ELR (cell line): ENCODE measurements at places on chromosomes 6 and 20.

- no peak for DNase-seq
Observed at GRCh38 chr6:11734861-11735613, 43.6 kb downstream of the ADTRP start.

DNA sequence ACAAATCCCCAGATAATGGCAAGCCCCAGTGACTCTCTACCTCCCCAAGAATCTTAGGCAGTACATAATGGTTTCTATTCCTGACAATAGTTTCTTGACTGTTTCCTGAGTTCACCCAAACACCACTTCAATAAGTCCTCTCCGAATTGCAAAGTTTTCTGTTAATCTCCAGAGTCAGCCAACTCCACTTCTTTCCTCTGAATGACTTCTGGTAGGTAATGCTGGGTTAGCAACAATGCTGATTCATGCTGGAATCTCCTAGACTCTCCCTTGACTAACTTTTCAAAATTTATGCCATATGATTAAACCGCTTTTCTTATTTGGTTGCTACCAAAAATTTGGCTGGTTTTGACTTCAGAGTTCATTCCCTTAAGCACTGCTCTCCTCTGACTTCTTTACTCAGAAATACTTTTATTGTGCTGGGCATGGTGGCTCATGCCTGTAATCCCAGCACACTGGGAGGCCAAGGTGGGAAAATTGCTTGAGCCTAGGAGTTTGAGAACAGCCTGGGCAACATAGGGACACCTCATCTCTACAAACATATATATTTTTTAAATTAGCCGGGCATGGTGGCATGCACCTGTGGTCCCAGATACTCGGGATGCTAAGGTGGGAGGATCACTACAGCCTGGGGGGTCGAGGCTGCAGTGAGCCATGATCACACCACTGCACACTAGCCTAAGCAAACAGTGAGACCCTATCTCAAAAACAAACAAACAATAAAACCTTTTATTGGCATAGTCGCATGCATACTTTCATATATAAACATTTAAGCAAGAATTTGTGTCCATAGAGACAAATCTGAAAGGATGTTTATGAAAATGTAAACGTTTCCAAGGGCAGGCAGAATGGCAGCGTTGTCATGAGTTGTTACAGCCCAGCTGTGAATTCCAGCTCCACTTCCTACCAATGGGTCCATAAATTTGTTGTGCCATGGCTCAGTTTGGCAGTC, 249.3 kb upstream of the PLN start:
- DNase-seq: no peak

DNA sequence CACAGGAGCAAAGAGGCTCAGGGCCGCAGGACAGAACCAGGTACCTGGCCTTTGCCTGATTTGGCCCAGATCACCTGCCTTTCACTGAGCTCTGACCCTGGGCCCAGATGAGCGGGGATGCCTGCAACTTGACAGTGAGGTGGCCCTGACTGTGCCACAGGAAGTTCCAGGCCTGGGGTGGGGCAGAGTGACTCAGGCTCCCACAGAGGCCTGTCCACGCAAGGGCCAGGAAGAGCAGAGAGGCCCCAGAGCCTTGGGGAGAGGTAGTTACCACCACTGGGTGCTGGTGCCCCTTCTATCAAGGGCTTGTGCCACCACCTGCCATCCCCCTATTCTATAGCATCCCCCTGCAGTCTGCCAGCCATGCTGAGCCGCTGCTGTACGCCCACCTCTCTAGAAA, 4.1 kb upstream of the NOL4L start:
- DNase-seq: peak; percentile 88

DNA sequence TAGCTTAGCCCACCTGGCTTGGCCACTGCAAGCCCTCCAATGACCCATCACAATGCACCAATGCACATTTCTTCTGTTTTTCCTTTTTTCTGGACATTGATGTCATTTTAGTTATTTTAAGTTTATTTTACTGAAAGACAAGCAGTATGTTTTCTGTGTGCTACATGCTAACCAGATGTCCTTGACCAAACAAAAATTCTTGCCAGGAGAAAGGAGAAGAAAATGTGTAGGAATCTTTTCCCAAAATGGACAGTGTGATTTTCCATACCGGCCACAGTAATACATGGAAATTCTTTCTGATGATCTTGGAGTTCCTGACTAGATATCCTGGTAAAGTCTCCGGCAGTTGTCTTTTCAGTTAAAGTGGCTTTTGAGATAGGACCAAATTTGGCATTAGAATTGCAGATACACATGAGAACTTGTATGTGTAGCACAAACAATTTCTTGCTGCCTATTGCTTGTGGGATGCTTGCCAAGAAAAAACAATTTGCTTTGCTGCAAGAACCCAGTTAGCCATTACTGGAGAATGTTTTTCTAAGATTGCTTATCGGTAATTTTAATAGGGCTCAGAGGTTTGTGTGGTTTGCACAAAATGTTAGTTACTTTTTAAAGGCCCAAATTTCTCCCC, 696.5 kb upstream of the CITED2 start:
- peak; percentile 72 for DNase-seq

DNA sequence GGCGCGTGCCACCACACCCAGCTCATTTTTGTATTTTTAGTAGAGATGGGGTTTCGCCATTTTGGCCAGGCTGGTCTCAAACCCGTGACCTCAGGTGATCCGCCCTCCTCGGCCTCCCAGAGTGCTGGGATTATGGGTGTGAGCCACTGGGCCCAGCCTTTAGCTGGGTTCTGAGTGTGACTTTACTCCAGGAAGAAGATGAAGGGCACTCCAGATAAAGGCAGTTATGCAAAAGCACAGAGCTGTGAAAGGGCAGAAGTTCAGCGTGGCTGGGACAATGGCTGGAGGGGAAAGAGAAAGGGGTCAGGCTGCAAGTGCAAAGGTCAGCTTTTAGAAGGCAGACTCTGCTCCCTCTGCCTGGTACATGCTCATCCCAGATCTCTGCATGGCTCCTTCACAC, 39.7 kb downstream of the MAP3K5 start:
- no peak for DNase-seq

- no peak for DNase-seq
Observed at GRCh38 chr6:166237617-166238016, 70.0 kb upstream of the TBXT start.

DNA sequence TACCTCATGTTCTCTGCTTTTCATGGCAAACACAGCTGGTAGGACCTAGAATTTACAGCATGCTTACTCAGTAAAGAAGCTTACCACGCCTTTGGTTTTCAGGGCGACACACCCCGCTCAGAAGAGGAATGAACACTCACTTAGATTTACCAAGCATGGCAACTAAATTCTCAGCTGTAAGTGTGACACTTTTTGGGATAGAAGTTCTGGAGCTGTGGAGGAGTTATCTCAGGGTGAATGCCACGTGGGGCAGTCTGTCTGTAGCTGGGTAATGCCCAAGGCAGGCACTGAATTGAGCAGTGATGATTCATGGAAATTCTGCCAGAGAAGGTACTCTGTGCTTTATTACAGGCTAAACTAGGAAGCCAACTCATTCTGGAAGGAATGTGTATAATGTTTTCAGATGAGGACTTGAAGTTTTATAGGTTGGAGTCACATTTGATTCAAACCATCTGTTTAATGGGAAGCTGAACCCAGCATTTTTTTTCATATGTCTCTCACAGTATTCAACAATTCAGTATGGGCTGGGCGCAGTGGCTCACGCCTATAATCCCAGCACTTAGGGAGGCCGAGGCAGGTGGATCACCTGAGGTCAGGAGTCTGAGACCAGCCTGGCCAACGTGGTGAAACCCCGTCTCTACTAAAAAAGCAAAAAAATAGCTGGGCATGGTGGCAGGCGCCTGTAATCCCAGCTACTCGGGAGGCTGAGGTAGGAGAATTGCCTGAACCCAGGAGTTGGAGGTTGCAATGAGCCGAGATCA, 3.5 kb upstream of the PRIM2 start:
- peak; percentile 99 for DNase-seq

- DNase-seq: peak; percentile 22
Observed at GRCh38 chr6:105191351-105191750, 11.5 kb upstream of the POPDC3 start.

GRCh38 chr20:20440481-20440880, 72.6 kb downstream of the INSM1 start:
- DNase-seq: no peak

- no peak for DNase-seq
Observed at GRCh38 chr20:33159713-33160112, 8.2 kb upstream of the BPIFA2 start.

DNA sequence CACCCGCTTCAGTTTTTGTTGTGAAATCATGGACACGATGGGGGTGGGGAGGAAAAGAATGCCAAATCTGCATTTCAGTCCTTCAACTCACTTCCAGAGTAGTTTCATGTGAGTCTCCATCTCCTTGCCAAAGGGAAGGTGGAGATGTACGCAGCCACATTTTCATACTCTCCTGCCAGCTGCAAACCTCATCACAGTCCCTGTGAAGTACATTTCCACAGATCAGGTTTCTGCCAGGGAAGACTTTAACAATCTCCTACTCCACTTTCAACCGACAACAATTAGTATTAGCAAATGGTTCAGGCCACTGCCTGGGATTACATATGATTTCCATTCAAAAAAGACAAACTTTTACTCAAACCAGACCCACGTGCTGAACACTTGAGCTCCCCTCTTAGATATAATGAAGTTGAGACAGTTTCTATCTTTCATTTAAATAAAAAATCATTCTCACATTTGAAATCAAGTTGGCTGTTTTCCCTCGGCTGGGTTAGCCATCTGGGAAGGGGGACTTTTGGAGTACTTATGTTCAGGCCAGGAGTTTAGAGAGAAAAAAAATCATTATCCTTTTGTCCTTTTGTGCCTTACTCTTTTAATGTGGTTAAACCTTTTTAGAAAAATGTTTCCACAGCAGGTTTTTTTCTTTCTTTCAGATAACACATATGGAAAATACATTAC, 51.0 kb upstream of the CEP162 start:
- DNase-seq: no peak

- DNase-seq: peak; percentile 69
Observed at GRCh38 chr20:48631114-48632016, 196.4 kb downstream of the PREX1 start.

DNA sequence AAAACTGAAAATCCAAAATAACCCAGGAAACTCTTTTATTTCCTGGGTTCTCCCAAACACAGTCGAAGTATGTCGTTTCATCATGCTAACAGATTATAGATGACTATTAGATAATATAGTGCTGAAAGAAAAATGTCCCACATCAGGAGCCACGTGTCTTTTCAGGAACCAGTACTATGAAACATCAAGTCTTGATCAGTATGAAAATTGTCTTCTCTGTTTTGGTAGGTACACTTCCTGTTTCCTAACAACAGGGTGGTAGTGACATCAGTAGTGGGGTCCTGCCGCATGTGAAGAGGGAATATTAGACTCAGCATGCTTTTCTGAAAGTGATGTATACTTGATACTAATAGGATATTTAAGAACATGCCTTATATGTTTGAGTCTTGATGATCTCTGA, 136.7 kb downstream of the HIVEP1 start:
- DNase-seq: peak; percentile 49

- DNase-seq: peak; percentile 90
Observed at GRCh38 chr20:44388466-44389023, 33.0 kb downstream of the HNF4A start.

- DNase-seq: no peak
Observed at GRCh38 chr6:15386756-15387112, 140.9 kb downstream of the JARID2 start.

DNA sequence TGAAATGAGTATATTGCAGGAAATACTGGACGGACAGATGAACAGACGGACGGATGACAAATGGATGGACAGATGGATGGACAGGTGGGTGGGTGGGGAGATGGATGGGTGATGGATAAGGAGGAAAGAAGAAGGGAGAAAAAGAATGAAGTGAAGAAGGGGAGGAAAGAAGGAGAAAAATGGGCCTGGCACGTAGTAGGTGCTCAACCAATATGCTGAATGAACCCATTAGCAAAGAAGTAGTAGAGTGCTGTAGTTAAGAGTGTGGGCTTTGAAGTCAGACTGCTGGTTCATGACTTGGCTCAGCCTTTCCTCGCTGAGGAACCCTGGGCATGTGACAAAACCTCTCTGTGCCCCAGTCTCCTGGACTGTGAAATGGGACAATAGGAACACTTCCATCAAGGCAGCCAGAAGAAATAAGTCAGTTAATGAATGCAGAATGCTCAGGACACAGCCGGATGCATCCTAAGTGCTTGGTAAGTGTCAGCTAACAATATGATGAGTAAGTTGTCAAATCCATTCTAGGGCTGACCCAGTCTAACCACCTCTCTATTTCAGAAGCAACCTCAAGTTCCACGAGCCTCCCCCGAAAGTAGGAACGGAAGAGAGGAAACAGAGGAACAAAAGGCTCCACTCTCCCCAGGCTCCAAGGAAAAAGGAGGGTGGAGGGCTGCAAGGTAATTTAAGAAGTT, 37.9 kb downstream of the PREX1 start:
- DNase-seq: no peak

DNA sequence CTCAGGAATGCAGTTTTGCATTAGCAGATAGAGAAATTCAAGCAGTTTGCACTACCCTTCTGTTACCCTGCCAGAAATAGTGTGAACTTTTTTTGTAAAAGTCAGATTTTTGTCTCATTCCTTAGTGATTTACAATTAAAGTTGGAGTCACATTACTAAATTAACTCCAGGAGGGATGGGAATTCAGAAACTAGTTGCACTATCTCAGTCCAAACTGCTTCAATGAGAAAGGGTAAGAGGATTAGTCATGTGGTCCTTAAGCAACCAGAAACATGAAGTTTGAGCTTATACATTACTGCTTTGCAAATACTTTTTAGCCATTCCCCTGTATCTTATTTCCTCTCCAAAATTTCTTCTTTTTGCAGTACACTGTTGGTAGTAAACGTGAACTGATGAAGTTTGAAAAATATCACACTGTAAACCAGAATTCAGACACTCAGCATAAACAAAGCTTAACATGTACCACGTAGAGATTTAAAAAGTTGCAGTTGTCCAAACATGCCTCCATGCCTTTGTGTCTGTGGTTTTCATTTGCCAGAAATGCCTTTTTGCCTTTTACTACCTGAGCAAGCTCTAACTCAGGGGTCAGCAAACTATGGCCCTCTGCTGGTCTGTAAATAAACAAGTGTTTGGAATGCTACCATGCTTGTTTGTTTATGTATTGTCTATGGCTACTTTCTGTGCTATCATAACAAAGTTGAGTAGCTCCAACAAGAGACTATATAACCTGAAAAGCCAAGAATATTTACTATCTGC, 49.7 kb downstream of the TP53INP2 start:
- DNase-seq: peak; percentile 9
